ENCODE measurements at places on chromosomes 5 and 9.

DNA sequence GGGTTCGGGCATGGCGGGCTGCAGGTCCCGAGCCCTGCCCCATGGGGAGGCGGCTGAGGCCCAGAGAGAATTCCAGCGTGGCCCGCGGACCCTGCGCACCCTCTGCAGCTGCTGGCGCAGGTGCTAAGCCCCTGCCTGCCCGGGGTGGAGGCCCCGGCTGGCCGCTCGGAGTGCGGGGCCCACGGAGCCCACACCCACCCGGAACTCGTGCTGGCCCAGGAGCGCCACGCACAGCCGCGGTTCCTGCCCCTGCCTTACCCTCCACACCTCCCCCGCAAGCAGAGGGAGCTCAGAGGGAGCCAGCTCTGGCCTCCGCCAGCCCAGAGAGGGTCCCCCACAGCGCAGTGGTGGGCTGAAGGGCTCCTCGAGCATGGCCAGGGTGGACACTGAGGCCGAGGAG lies 75.3 kb downstream of the MRPS30 start:
- DNase-seq: no peak

- no peak for DNase-seq
Measured at GRCh38 chr5:174310243-174310642, 264.7 kb downstream of the NSG2 start.

GRCh38 chr9:96048104-96048955 lies 172.8 kb downstream of the ERCC6L2 start:
- DNase-seq: no peak

GRCh38 chr9:136494012-136494411 lies 11.2 kb upstream of the SEC16A start:
- DNase-seq: no peak

- DNase-seq: no peak
Measured at GRCh38 chr5:177336112-177336511, 15.4 kb downstream of the LMAN2 start.

- no peak for DNase-seq
Measured at GRCh38 chr5:32836176-32836575, 125.1 kb downstream of the NPR3 start.
